ENCODE measurements at places on chromosomes 3 and 15. TPM values are rescaled to one million over a fixed set of nuclear protein-coding genes. Genes with fewer than 3 reads are reported as not detected.

Gene SERINC4
- total RNA-seq = not detected

Gene ANKDD1A
- total RNA-seq = 0.95 TPM

Gene GRAMD1C
- 8.1 TPM for total RNA-seq

Gene GCHFR
- total RNA-seq = 829 TPM

Gene FGF12
- not detected for total RNA-seq

Gene GNAT1
- total RNA-seq = not detected

Gene PRR23E
- total RNA-seq = not detected

Gene LMAN1L
- not detected for total RNA-seq

Gene RTP3
- not detected for total RNA-seq

Gene UQCC5
- total RNA-seq = 4.2 TPM

Gene KNG1
- not detected for total RNA-seq

Gene GOLGA6A
- not detected for total RNA-seq

Gene CPLX3
- not detected for total RNA-seq

Gene MRPL46
- 54.4 TPM for total RNA-seq

Gene CCR9
- not detected for total RNA-seq

Gene PRICKLE2
- 0.25 TPM for total RNA-seq

Gene TM4SF1
- 1,132 TPM for total RNA-seq

Gene FEZF2
- total RNA-seq = not detected

Gene NANOGP8
- total RNA-seq = 1.7 TPM

Gene C3orf49
- total RNA-seq = not detected

Gene SLC22A13
- total RNA-seq = not detected

Gene FRMD4B
- total RNA-seq = 17.7 TPM

Gene ILDR1
- total RNA-seq = not detected

Gene GRK7
- not detected for total RNA-seq

Gene DNAH12
- total RNA-seq = not detected

Gene CHL1
- total RNA-seq = 11.3 TPM

Gene GOLGA8K
- total RNA-seq = not detected

Gene ADPRH
- total RNA-seq = not detected

Gene NR2E3
- not detected for total RNA-seq

Gene WNT7A
- not detected for total RNA-seq

Gene UACA
- 32.3 TPM for total RNA-seq

Gene SLC51B
- total RNA-seq = not detected

Gene GOLGA6D
- not detected for total RNA-seq

Gene ALDH1A2
- total RNA-seq = not detected
